NCI-H748 treated with DMSO at 0.1 percent for 48 hours (cell line): ENCODE measurements at places on chromosomes 2 and 18.

GRCh38 chr2:160909781-160910242, 250.4 kb upstream of the TANK start:
- DNase-seq = peak; percentile 18

DNA sequence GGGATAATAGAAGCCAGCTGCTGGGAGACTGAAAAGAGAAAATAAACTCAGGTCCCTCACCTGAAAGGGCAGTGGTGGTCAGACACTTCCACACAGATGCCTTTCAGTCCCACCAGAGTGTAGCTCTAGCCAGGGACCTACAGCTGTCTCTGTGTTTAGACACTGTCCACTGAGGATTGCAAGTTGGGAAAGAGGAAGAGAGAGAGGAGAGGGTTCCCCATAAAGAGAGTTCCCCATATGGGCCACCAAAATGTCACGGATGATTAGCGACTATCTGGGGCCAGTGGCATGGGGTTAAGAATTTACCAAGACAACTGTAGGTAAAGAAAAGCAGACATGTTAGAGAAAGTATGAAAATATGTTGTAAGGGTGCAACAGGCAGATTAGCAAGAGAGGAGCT, 36.7 kb upstream of the SKA1 start:
- no peak for DNase-seq

- DNase-seq = peak; percentile 26
These were observed 36.2 kb downstream of the PTPN18 start for GRCh38 chr2:130391872-130392670.

DNA sequence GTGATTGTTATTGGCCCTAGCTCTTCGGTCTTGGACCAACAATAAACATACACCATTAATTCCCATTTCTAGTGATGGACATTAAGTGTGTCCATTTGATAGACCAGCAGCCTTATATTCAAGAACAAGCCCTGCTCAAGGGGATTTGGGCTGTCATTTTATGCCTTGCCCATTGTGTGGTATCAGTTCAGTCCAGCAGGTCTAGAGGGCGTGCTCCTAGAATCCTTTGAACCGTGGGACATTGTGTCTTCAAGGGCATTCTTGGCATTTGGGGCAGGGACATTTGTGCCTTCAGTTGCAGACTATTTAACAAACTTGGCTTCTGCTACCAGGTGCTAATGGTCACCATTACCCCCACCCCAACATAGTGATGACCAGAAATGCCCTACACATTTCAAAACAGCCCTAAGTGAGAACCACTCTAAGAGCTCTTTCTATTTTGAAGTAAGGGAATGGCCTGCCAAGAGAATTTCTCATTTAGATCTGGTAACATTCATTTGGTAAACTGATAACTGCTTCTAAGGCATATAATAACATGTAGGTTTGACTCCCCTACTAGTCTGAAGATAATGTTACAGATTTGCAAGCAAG, 284.7 kb downstream of the ALPK2 start:
- DNase-seq = no peak

DNA sequence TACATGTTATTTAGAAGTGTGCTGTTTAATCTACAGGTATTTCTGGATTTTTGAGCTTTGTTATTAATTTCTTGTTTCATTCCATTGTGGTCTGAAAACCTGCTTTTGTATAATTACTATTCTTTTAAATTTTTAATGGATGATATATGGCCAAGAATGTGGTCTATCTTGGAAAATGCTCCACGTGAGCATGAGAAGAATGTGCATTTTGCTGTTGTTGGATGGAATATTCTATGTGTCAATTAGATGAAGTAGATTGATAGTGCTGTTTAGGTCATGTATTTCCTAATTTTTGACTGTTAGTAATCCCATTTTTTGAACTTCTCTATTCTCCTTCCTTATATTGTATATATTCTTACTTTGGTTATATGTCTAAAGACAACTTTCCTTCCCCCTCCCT, 19.9 kb upstream of the TTN start:
- DNase-seq = no peak

DNA sequence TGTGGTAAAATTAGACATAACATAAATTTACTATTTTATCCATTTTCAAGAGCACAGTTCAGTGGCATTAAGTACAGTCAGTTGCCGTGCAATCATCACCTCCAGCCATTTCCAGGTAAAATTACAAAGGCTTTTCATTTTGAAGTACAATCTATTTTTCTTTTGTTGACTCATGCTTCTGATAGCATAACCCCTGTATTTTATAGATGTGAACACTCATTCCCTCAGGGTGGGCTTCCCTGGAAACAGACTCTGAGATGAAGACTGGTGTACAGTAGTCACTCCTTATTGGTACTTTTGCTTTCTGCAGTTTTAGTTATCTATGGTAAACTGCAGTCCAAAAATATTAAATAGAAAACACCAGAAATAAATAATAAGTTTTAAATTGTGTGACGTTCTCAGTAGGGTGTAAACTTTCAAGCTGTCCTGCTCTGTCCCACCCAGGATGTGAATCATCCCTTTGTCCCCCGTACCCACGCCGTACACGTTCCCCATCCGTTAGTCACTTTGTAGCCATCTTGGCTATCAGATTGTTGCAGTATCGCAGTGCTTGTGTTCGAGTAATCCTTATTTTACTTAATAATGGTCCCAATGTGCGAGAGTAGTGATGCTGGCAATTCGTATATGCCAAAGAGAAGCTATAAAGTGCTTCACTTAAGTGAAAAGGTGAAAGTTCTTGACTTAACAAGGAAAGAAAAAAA, 41.1 kb upstream of the NAB1 start:
- no peak for DNase-seq

- no peak for DNase-seq
These were observed 158.5 kb upstream of the NOSTRIN start for GRCh38 chr2:168643979-168644378.

DNA sequence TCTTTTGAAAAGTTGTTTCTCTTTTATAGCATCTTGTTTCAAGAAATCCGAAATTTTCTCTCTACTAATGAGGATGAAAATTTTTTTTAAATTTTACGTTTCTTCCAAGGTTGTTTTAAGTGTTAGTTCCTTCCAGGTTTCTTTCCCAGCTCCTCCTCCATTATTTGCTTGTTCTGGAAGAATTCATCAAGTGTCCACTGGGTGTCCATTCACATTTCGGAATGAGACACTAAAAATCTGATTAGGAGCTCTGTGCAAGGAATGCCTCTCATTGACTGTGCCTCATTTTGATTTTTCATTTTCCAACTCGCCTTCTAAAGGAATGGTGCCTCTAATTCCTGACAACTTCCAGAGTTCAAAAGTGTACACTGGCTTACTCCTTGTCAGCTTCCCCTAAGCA, 6.1 kb downstream of the SP100 start:
- DNase-seq = no peak

DNA sequence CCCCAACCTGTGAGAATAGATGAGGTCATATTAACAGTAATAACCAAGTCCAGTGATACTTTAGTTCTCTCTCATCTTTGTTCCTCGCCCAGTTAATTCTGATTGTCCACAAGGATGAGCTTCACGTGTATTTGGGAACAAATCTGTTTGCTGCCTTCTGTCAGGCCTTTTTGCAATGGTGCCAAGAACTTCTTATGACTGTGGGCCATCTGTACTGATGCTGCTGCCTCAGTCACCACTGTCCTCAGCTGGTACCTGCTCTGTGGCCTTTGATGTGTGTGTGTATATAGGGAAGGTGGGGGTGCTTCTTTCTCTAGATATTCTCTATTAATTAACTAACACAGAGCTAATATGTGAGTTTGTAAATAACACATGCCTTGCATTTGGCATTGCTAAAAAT, 392.9 kb downstream of the TGIF1 start:
- no peak for DNase-seq

- no peak for DNase-seq
These were observed 857.4 kb upstream of the CDH2 start for GRCh38 chr18:29034113-29034856.

DNA sequence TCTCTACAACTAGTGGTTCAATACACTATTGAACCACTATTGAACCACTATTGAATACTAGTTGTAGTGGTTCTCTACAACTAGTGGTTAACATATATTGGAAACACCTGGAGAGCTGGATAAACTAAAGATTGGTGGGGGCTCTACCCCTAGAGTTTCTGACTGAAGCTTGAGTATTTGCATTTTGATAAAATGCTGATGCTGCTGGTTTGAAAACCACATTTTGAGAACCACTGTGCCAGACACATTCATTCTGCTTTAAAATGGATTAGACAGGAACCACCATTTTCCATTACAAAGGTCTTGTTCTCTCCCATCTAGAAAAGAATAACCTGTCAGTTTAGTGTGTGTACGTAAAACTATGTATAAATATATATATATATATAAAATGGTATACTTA, 133.3 kb downstream of the TMEM247 start:
- no peak for DNase-seq
